ENCODE measurements at places on chromosomes 1 and 21.
A peak's percentile ranks its signal among the peaks of the same experiment; 100 is the strongest.

GRCh38 chr1:23865543-23865930, 2.6 kb downstream of the FUCA1 start:
- no peak for DNase-seq

DNA sequence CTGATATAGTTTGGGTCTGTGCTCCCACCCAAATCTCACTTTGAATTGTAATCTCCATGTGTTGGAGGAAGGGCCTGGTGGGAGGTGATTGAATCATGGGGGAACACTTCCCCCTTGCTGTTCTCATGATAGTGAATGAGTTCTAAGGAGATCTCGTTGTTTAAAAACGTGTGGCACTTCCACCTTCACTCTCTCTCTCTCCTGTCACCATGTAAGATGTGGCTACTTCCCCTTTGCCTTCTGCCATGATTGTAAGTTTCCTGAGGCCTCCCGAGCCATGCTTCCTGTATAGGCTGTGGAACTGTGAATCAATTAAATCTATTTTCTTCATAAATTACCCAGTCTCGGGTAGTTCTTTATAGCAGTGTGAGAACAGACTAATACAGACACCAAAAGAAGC, 40.4 kb downstream of the FRRS1 start:
- no peak for DNase-seq

- no peak for DNase-seq
Measured at GRCh38 chr1:94801919-94802546, 18.1 kb upstream of the SLC44A3 start.

DNA sequence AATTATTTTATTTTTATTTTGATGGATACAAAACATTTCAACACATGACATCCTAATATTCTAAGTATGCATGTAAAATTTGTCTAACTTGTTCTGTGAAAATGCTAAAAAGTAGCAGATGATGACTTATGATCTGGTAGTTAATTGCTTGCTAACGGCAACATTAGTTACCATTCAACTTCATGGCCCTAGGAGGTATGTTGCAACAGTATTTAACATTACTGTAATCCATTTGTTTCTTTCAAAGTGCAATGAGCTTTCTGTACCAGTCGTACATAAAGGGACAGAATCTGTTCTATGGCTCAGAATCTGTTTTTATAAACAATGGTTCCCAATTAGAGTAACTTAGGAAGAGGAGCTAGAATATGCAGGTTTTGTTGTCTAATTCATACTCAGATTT, 91.5 kb upstream of the ZNHIT6 start:
- no peak for DNase-seq

DNA sequence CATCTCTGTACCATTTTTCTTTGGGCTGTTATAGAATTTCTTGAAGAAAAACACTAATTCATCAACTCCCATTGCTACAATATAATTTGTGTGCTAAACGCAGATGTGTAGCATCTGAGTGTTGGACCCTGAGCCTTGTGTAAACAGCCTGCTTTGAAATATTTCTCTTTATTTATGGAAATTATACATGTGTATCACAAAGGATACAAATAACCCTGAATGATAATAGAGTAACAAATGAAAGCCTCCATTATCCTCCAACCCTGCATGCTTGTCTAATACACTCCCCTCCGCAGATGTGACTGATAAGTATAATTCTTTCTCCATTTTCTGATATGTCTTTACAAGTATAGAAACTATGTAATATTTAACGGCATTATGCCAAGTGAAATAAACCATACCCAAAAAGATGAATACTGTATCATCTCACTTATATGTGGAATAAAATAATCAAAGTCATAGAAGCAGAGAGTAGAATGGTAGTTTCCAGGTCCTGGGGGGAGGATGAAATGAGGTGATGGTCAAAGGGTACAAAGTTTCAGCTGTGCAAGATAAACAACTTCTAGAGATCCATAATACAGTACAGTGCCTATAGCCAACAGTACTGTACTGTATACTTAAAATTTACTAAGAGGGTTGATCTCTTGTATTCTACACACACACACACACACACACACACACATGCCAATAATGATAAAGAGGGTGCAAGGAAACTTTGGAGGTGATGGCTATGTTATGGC, 2.8 kb upstream of the ADAM30 start:
- DNase-seq: no peak

- DNase-seq: no peak
Measured at GRCh38 chr1:165650981-165651625, 20.1 kb downstream of the MGST3 start.

- DNase-seq: no peak
Measured at GRCh38 chr1:172185211-172185610, 235.3 kb upstream of the C1orf105 start.

GRCh38 chr1:2311184-2312032, 79.9 kb downstream of the MORN1 start:
- peak; percentile 14 for DNase-seq

GRCh38 chr1:6638226-6638625, 13.6 kb downstream of the THAP3 start:
- no peak for DNase-seq

DNA sequence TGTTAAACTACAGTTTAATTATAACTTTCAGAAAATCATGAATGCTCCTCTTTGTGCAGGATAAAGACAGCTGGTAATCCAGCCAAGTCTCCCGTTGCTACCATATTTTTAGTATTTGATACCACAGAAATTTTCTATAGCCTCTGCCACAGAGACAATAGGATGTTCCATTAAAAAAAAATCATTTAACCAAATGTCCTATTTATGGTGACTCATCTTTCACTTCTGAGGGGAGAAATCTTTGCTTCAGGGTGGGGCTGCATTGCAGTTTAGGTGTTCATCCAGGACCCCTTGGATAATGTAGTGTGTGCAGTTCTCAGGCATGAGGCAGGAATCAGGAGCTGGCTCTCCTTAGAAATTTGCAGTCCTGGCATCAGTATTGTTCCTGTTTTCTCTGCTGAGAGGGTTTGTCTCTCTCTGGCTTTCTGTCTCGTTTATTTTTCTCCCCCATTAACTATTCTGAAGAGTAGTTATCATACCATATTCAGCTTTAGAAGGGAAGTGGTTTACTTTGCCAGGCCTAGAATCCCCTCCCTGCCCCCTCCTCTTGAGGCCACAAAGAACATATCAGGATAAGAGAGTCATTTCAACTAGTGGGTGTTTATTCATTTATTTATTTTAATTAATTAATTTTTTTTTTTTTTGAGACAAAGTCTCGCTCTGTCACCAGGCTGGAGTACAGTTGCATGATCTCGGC, 3.1 kb downstream of the PRUNE1 start:
- DNase-seq: no peak

- DNase-seq: peak; percentile 28
Measured at GRCh38 chr1:191993549-191993948, 164.7 kb upstream of the RGS18 start.

- no peak for DNase-seq
Measured at GRCh38 chr1:31416101-31416736, 3.2 kb downstream of the SERINC2 start.

DNA sequence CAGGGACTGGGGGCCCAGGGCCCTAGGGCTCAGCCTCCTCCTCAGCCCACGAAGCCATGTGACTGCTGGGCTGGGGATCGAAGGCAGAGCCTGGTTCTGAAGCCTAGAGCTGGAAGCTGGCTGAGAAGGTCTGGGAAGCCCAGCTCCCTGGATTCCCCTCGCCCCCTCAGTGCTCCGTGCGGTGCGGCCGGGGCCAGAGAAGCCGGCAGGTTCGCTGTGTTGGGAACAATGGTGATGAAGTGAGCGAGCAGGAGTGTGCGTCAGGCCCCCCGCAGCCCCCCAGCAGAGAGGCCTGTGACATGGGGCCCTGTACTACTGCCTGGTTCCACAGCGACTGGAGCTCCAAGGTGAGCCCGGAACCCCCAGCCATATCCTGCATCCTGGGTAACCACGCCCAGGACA, 9.1 kb downstream of the ADAMTSL4 start:
- no peak for DNase-seq

DNA sequence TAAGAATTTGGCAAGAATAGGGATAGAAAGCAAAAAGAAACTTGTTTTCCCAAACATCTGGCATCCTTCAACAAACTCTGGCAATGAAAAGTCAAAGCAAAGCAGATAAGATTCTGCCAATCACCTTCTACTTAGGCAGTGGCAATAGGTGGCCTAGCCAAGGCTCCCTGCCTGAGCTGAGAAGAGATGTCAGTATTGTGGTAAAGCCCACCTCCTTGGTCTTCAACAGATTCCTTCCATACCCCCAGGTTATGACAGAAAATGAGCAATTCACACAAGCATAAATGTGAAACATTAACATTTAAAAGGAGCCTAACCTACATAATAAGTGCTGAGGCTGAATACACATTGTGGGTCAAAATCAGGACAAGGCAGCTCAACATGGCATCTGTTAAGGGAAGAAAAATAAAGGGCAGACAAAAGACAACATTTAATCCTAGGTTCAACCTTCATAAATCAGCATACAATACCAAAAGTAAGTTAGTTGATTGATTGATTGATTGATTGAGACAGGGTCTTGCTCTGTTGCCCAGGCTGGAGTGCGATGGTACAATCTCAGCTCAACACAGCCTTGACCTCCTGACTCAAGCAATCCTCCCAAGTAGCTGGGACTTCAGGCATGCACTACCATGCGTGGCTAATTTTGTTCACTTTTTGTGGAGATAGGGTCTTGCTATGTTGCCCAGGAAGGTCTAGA, 123.1 kb downstream of the AKT3 start:
- DNase-seq: no peak

GRCh38 chr1:32349211-32349708, 13.0 kb downstream of the FAM229A start:
- no peak for DNase-seq

- peak; percentile 52 for DNase-seq
Measured at GRCh38 chr21:32569261-32570230, 15.8 kb downstream of the TCP10L start.

DNA sequence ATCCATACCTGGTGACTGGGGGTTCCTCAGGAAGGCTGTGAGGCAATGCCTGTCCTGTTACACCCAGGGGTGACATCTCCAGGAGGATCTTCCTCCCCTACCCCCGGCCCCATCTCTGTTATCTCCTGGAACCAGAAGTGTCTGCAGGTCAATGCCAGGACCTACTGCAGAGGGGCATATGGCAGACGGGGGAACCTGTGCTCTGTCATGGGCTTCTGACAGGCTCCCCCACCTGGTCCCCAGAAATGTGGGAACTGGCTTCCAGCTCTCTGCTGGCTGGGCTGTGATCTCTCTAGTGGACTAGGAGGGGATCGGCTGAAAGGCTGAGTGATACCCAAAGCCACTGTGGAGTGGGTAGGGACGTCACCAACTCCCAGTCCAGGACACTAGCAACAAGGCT, 21.0 kb downstream of the KCND3 start:
- DNase-seq: no peak

- DNase-seq: no peak
Measured at GRCh38 chr1:88661951-88662699, 21.9 kb upstream of the PKN2 start.

DNA sequence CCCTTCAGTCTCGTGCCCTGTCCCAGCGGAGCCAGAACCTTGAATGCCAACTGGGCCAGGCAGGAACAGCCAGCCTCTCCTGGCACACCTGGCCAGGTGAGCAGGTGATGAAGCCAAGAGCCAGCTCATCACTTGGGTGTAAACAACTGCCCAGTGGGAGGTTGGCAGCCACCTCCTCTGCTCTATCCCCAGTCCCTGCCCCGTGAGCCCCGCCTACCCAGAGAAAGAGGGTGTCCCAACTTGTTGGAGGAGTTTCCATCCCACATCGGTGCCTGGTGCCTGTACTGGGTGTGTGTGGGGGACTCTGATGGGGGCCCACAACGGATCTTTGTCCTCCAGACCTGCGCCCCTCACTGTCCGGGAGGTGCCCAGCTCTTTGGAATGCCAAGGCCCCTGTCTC, 17.8 kb upstream of the FAM131C start:
- DNase-seq: no peak

DNA sequence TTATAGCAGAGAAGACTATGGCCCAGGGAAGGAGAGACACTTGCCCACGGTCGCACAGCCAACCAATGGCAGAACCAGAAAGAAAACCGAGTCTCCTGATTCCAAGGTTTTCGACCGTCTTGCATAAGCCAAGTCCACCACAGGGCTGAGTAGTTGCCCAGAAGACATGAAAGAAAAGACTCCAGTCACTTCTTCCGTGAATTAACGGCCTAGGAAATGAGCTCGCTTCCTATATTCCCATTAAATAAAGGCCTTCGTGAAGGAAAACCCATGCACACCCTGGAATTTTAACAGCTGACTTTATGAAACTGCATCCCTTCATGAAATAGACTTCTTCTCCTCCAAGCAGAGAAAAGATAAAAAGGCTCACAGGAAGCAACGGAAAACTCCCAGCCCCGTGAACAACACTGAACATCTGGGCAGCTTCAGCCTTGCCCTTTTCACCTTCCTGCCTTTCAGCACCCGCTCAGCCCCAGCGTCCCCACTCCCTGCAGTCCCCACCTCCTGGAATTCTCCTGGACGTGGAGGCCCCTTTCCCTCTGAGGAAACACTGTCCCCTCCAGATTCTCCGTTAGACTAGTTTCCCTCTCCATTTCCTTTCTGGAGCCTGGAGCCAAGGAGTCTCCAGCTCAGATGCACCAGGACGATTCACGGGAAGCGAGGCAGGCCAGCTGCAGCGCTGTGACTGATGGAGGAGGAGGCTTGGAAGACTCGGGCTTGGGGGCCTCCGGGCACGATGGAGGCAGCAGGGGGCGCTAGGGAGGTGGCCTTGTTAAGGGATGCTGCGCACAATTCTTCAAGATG, 2.7 kb upstream of the MYOC start:
- DNase-seq: peak; percentile 28

DNA sequence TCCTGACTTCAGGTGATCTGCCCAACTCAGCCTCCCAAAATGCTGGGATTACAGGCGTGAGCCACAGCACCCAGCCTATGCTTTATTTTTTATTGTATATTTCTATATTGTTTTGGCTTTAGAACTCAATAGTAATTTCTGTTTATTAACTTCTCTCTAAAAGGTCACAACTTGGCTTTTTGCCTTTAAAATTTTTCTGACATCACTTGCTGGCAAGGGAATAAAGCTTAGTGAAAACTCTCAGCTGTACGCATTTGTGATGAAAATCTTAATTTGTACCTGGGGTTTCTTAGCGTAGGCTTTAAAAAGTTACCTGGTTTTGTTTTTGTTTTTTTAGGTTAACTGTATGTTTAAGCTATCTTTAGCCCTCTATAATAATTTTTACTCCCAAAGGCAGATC, 36.2 kb downstream of the B3GALNT2 start:
- DNase-seq: no peak

DNA sequence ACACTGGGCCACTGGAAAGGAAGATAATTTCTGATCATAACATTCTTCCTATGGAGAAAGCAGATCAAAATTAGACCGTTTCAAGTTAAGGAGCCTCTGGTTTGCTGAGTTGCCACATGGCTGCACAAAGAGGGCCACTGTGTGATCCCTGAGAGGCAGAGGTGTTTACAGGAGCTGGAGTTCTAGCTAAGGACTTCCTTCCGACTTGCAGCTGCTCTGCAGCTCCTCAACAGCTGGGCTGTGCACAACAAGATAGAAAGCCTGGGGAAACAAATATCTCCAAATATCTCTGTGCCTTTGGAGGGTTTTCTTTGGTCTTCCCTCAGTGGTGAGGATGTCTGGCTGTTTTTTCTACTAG, 26.8 kb downstream of the GADD45A start:
- DNase-seq: peak; percentile 19

- DNase-seq: no peak
Measured at GRCh38 chr21:44972301-44972814, 32.5 kb downstream of the SLX9 start.

- no peak for DNase-seq
Measured at GRCh38 chr1:194341587-194341986, 1155.2 kb upstream of the B3GALT2 start.

GRCh38 chr1:70714149-70714548, 303.1 kb downstream of the CTH start:
- DNase-seq: no peak
